CD4-positive, alpha-beta T cell treated with Interleukin-12 subunit alpha and Interleukin-12 subunit beta, for 1 hour (primary cell): ENCODE measurements at places on chromosomes 2 and 18.

DNA sequence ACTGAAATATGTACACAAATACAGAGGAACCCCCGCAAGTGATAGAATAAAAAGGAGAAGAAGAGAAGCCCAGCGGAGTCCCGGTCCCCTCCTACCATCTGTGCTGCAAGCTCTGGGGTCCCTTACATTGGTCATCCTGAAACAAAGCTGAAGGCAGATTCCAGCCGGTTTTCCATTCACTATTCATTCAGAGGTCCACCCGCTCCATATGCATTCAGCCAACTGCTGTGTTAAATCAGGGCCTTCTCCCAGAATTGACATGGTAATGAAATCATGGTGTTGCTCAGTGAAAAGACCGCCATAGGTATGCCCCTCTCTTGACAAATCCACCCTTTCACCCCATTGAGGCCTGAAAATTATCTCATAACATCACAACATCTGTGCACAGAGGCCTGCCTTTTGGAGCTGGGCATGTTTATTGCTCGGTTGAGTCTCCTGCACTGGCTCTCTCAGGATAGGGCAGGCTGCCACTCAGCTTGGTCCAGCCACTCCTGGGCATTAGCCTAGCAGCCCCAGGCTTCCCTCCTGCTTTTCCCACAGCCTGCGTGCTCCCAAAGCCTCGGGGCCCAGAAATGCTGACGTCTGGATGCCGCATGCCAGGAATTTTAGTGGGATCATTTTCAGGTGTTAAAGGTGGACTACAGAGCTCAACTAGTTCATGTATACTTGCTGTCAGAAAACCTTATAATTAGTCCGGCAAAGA is 39.3 kb upstream of the ID2 start:
- no peak for DNase-seq

DNA sequence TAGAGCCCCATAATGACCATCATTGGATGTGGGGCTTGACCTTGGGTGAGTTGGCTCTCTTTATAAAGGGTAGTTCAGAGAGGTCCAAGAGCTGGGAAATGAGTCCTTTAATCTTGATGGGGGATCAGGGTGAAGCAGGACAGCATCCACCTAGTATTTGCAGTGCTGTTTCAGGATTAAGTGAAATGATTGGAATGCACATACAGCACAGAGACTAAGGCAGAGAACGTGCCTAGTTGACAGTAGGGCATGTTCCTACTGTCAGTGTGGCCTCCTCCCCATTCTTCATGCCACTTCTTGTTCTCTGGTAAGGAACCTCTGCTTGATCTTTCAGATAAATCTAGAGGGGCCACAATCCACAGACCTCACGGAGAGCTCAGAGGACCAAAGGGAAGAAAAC is 78.9 kb downstream of the TRIM43 start:
- DNase-seq, result no peak

DNA sequence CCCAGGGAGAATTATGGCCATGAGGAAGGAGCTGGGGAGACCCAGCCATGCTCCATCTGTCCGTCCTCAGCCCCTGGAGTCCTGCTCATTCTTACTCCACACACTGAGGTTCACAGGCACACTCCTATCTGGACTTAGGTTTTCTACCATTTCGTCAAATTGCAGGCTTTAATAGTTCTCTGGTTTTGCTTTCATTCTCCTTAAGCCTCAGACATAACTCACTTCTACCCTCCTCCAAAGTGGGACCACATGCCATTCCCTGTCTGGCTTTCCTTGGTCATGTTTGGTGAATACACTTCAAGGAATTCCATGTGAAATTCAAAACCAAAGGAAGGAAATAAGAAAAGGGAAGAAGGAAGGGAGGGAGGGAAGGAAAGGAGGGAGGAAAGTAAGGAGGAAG is 115.7 kb downstream of the CMPK2 start:
- no peak for DNase-seq

DNA sequence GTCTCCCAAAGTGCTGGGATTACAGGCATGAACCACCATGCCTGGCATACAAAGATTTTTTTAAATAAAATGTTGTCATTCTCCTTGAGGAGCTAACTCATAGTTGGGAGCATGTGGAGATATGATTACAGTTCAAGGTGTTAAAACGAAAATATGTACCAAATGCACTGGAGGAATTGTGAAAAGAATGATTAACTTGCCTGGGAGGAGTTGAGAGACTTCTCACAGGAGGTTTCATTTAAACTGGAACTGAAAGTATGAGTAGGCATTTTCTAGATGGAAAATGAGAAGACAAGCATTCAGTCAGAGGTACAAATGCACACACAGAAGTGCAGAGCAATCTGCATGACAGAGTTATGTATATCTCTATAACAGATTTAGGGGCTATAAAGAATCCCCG is 126.6 kb upstream of the PDE1A start:
- no peak for DNase-seq

DNA sequence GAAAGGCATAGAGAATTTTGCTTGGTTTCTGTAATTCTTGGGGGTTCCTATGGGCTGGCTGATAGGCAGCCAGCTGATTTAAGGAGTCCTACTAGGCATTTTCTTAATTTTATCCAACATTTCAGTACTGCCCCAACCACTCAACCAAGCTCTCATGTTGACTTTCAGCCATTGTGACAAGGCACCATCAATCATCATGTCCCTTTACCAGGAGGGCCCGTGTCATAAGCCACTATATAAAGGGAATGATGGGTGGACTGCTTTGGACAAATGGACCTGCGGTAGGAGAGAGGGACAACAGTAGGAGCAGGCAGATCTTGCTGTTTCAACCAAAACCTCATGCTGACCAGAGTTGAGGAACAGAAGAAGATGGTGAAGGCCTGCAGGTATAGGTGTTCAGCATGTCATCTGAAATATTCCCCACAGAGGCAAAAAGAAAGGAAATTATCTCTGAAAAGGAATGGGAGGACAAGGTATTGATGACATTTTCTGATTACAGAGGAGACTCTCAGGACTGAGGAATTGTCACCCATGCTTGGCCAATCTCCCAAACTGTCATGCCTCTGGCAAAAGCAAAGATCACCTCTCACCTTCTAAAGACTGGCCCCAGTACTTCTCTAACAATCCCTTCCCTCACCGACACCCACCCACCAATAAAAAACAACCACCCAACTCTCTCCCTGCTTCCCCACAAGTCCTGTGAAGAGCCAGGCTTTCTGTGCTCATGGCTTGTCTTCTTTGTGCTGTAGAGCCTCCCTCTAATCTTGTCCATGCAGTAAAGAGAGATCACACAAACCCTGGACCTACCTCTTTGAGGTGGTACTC is 10.9 kb upstream of the TNP1 start:
- no peak for DNase-seq

DNA sequence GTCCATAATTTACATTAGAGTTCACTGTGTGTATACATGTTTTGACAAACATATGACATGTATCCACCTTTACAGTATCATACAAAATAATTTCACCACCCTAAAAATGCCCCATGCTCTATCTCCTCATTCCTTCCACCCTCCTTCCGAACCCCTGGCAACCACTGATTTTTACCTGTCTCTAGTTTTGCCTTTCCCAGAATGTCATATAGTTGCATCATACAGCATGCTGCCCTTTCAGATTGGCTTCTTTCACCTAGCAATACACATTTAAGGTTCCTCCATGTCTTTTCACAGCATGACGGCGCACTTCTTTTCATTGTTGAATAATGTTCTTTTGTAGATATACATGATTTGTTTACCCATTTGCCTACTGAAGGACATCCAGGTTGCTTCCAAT is 10.4 kb downstream of the LRPPRC start:
- no peak for DNase-seq

DNA sequence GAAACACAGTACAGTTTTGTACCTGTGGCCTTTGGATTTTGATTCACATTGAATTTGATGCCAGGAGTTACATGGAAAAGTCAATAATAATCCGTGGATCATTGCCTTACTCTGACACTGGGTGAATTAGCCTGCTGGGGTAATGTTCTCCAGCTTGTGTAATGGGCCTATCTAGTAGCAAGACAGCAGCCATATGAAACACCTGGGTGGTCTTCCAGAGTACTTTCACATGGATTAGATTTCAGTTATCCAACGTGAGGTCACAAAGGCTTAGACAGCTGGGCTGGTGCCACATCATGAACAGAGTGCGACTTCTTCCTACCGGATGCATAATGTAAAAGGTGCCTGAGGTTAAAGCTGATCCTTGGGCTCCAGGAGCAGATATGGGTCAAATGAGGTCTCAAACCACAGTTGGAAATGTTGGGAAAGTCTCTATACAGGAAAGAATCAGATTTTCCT is 486.8 kb downstream of the PARD3B start:
- no peak for DNase-seq

GRCh38 chr2:227407591-227408151 is 19.9 kb upstream of the SCYGR1 start:
- DNase-seq, result no peak

- DNase-seq, result no peak
Observed at GRCh38 chr2:210954386-210954907, 398.0 kb downstream of the CPS1 start.

DNA sequence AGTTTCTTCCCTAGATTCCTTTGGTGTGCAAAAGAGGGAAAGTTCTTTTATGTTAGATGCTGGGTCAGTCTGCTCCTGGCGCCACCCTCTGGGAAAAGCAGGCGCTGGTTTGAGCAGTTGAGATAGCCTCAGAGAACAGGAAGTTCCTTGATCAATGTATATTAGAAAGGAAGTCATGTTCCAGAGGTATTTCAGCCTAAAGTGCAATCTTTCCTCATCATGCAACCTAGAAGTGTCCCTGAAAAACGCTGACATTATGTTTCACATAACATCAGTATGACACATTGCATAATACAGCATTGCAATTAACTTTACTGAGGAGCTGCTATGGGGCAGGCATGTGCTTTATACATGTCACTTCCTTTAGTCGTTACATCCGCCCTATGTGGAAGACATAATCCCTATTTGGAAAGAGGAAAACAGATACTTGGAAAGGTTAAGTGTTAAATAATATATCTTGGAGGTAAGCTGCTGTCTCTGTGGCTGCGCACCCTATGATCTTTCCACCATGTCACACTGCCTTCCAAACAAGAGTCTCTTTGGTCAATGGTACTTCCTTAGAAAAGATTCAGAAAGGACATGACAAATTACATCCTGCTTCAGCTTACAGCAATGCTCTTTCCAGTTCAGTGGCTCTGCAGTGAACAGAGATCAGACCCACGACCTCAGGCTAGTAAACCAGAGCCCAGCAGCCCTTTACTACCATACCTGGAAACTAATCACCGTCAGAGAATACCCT is 369.7 kb downstream of the RAD51AP2 start:
- no peak for DNase-seq

DNA sequence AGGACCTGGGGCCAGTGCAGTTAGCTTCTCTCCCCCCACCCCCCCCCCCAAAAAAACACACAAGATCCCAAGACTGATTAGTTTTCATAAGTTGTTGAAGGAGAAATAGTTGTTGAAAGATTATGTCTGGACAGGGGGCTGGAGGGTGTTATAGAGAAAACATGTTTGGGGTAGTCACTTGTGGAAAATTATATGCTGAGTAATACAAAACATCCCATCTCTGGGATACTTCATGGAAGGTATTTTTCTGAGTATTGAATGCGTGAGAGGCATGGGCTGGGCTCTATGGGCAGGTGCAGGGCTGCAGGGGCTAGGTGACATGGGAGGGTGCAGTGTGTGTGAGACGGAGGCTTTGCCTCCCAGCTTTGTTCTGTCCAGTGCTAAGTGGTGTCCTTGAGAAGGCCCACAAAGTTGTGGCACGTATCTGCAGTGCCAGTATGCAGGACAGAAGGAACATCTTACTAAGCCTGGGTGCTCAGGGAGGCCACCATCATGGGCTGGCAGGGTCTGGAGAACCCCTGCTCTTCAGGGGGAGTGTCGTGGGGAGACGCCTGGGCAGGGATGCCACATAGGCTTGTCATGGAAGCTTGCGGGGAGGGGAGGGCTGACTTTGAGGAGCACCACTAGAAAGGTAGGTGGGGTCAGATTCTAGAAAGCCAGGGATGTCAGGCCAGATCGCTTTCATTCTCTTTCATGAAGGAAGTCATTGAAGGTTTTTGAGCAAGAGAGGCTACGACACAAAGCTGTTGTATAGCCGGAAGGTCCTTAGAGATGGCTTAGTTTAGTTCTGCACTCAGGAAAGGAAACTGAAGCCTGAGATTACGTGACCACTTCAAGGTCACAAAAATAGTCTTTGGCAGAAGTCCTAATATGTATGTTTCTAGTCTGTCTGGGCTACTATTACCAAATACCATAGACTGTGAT is 232.0 kb downstream of the LDLRAD4 start:
- DNase-seq, result no peak

DNA sequence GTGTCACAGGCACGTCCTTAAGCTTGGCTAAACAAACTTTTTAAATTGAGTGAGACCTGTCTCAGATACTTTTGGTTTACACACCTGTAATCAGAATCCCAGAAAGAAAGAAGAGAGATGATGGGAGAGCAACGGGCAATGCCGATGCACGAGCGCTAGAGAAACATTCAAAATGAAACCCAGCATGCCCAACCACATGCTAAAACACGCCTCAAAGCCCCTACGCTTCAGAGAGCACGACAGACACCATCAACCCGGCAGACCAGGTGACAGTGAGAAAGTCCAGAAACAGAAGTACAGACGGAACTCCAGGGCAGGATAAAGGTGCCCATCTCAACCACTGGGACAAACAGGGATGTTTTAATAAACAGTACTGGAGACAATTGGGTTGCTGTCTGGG is 85.5 kb downstream of the HDAC4 start:
- no peak for DNase-seq

- DNase-seq, result no peak
Observed at GRCh38 chr2:36536776-36537175, 61.2 kb downstream of the FEZ2 start.

DNA sequence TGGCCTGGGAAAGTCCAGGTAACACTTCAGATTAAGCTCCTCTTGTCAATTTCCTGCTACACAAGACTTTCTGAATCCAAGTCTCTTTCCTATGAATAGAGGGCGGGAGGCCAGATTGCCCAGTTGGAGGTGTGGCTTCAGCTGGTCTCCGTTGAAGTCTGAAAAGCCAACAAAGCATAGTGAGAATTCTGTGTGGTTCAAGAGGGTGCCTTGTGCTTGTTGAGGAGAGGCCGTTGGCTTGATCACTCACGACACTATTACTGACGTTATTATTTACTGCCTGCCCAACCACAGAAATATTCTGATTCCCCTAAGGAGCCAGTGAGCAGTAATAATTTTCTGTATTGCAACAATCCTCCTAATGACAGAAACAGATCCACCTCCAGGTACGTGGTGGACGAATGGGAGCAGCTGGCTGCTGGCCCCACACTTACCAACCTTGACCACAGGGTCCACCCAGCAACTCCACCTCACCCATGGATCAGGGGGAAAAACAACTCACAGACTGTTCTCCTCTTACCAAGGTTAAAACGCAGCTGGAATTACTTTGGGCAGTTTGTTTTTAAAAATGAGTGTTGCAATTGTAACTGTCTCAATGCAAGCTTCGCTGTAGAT is 21.9 kb downstream of the NRP2 start:
- DNase-seq, result no peak

GRCh38 chr2:5803547-5803946 is 111.4 kb downstream of the SOX11 start:
- no peak for DNase-seq
